ENCODE measurements at places on chromosomes 4 and X.

DNA sequence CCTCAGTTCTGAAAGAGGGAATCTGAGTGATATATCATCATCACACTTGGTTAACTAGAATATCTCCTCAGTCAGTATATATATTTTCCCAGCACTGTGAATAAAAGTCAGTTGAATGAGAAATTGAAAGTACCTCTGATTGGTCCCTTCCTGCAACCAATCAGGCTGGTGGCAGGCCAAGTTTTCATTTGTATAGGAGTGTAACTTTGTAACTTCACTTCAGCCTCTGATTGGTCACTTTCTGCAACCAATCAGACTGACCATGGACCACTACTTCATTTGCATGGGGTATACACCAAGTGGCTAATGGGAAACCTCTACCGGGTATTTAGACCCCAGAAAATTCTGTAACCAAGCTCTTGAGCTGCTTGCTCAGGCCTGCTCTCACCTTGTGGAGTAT is 2.0 kb upstream of the PGK1 start:
- no peak for DNase-seq

GRCh38 chr4:53908661-53909078 is 155.7 kb downstream of the CHIC2 start:
- DNase-seq: peak; percentile 95

- DNase-seq: no peak
Measured at GRCh38 chr4:6217716-6218381, 17.5 kb upstream of the JAKMIP1 start.

DNA sequence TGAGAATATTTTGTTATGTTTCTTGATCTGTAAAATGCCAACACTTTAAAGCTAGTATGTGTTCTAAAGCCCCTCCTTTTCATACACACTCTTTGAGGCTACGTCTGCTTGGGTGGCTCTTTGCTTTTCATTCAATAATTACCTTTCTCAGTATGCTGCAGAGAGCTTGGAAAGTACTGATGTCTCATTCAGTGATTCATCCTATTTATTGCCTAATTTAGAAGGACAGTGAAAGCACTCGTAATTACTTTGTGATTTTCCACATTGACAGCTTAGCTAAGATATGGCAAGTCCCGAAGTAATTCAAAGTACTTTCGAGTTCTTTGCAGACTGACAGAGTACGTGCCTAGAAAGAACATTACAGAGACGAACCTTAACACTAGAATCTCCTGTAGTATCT is 57.2 kb downstream of the BMP15 start:
- no peak for DNase-seq

DNA sequence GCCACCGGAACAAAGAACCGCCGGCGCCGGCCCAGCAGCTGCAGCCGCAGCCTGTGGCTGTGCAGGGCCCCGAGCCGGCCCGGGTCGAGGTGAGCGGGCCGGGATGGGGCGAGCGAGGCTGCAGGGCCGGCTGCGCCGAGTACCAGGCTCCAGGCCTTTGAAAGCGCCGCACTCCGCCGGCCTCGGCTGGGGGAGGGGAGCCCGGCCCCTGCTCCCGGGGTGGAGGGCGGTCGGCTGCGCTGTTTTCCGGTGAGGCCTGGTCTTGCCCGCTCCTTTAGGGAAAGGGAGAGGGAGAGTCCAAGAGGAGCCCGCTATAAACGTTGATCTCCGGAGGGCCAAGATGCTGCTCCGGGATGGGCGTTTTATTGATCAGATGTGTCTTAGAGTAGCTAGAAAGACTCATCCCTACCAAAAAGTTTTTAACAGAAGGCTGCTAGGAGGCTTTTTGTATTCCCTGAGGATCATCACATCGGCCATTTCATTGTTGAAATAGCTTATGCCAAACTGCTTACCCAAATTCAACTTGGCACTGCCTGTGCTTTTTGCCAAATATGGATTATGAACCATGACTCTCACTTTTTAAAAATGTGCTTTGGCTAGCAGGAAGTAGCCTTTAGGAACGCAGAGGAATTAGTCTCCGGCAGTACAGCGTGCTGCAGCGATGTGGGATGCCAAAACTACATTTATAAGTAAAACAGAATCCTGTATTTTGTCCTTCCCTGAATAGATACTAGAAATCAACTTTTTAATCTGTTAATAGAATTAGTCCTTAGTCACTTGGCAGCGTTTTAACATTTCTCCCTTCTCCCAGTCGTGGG is 760 bp downstream of the TMEM165 start:
- DNase-seq: peak; percentile 43

DNA sequence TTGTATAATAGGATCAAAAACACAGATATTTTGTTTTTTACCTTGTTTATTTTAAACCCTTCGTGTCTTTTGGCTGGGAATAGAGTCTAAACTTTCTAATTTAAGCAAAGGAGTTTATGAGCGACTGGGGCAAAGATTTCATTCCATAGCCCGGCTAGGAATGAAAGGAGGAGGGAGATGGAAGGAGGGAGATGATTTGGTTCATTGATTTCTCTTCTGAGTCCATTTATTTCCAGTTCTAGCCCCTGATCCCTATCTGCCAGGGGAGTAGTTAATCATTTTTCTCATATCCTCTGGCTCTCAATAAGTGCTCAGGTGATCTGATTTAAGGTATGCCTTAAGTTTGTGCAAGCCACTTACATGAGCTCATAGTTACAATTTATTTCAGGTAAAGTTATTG is 120.0 kb downstream of the SPRY1 start:
- DNase-seq: no peak

- no peak for DNase-seq
Measured at GRCh38 chrX:130299279-130300009, 30.7 kb upstream of the ZNF280C start.

DNA sequence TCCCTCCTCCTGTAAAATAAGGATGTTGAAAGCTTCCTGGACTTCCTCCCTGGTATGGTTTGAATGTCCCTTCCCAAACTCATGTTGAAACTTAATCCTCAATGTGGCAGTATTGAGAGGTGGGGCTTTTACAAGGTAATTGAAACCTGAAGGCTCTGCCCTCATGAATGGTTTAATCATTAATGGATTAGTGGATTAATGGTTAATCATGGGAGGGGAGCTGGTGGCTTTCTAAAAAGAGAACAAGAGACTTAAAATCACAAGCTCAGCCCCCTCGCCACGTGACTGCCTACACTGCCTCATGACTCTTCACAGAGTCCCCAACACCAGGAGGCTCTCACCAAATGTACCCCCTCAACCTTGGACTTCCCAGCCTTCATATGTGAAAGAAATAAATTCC is 124.6 kb upstream of the ANXA3 start:
- DNase-seq: no peak

DNA sequence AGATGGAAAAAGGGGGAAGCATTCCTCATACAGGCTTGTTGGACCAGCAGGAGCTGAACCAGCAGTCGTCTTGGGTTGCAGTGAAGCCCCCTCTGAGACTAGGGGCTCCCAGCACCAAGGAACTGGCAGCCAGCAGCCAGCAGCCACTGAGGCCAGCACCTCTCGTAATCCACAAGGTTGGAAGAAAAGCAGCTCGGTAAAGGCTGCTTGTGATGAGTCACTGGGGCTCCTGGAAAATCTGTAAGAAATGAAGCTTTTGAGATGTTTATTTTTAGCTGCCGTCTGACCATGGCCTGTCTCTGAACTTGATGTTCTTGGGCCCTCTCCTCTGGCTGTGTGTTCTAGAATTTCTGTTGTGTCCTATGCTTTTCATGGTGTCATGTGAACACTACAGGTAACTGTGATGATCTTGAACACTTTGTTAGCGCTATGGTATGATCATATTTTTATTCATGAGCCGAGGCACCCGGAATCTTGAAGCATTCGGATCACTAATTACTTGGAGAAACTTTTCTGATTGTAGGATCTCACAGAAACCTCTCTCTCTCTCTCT is 18.6 kb downstream of the CLCN4 start:
- peak; percentile 82 for DNase-seq

- no peak for DNase-seq
Measured at GRCh38 chr4:65646136-65646535, 24.2 kb downstream of the EPHA5 start.

GRCh38 chr4:112898357-112899141 is 150.9 kb upstream of the ANK2 start:
- peak; percentile 12 for DNase-seq

GRCh38 chr4:105871997-105872396 is 23.3 kb upstream of the NPNT start:
- DNase-seq: no peak

DNA sequence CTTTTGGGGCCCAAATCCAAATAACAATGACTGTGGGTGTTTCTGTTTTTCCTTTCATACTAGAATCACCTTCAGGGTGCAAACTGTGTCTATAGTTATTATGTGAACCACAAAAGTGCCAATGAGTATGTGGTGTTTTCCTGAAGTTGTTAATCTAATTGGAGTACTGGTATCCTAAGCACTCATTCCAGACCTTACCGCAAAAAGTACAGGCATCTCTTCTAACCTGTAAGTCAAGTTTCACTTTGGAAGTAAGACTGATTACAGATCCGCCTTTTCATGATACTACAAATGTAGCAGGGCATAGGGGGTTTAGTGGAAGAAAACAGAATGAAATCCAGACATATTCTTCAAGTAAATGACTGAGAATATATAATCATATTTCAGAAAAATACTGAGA is 16.1 kb downstream of the COQ2 start:
- no peak for DNase-seq

DNA sequence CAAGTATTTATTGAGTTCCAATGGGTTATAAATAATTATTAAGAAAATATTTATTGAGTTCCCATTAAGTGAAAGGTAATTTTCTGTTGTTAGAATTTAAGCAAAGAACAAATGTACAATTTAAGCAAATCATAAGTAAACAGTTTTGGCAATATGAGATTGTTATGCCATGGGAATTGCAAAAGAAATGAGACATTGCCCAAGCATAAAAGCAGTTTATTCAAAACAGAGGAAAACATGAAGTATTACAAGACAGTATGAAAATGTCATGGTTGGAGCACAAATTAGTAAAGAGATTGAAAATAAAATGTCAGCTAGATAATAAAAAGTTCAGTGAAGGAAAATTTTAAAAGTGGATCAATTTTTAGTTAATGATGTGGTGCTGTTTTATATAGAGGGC is 706.1 kb upstream of the EPHA5 start:
- DNase-seq: no peak

GRCh38 chr4:5142726-5143125 is 91.4 kb downstream of the STK32B start:
- DNase-seq: peak; percentile 36

Data from fibroblast of lung (primary cell).